Eye (tissue), 1 donor: ENCODE measurements at places on chromosomes 5 and 9.

DNA sequence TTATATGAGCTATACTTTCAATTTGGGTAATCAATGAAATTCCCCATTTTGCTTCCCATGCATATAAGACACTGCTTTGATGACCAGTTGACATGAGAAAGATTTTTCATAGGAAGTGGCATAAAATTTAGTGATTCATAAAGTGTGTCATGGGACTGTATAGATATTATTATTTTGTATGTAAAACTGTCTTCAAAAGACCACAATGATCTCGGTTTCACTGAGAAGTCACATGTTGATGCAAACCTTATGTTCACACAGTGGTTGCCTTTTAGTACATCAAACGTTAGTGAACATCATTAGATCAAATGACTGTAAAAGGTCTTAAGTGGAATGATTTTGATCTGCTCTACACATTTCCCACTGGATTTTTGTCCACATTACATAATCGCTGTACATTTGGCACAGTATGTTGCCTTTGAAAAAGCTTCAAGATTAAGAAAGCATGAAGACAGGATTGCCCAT, 349.2 kb upstream of the MEF2C start:
- peak; percentile 20 for DNase-seq

- DNase-seq: no peak
Observed at GRCh38 chr5:98721231-98721928, 52.1 kb upstream of the RGMB start.

DNA sequence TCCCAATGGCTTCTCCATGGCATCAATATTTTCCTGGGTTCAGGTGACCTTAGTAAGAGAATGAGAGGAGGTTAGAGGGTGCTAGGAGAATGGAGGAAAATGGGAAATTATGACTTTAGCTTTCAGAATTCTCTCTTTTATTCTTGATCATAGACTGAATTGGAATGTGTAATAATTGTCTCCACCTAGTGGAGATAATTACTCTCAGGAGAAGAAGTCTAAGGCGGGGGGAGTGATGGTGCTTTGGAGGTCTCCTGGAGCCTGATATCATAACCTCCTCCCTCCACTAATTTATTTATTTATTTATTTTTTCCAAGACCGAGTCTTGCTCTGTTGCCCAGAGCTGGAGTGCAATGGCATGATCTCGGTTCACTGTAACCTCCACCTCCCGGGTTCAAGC, 221.3 kb downstream of the GRIA1 start:
- DNase-seq: no peak

- peak; percentile 82 for DNase-seq
Observed at GRCh38 chr5:14144586-14145434, 1.7 kb downstream of the TRIO start.

DNA sequence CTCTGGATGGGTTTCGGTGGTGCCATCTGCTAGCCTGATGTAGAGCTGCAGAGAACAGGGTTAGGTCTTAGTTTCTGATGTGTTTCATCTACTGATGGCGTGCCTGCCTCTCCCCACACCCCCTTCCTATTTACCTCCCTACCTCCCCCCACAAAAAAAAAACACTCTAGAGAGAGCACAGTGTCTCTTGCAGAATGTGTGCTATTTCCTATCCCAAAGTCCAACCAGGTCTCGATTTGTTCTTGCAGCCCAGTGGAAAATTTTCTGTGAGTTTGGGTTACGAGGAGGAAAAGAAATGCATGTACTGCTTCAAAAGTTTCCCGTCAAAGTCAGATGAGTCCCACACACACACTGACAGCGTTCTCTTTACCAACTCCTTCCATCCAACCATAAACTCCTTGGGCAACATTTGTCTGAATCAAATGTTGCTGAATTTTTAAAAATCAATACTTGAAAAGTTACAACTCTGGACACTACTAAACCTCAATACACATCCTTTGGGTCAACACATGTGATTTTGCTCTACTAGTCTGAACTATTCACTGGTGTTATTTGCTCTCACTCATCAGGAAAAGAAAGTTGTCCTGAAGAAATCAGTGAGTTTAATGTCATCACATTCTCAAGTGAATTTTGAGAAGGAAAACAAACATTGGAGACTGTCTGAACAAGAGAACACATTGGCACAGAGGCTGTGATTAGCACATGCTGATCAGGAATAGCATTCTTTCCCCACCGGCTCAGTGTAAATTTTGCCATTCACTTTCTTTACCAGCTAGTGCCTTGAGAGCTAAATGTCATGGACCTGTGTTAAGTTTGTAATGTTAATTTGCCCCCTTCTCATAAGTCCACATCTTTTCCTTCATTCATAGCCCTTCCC, 84.1 kb downstream of the MAMDC2 start:
- no peak for DNase-seq

DNA sequence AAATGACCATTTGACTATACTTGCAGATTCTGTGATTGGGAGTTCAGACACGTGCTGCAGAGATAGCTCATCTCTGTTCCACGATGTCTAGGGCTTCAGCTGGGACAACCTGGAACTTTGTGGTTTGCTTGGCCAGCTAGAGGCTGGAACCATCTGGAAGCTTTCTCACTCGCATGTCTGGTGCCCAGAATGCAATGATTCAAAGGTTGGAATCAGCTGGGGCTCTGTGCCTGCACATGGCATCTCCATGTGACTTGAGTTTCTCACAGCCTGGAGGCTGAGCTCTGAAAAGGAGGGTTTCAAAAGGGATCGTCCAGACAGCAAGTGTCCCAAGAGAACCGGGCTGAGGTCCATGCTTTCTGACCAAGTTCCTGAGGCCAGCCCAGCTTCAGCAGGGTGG, 465.2 kb downstream of the GADD45G start:
- no peak for DNase-seq

- peak; percentile 74 for DNase-seq
Observed at GRCh38 chr5:88142636-88142885, 126.1 kb downstream of the TMEM161B start.

- peak; percentile 8 for DNase-seq
Observed at GRCh38 chr9:6052293-6052919, 37.0 kb upstream of the RANBP6 start.

- DNase-seq: no peak
Observed at GRCh38 chr9:74220327-74220726, 276.8 kb upstream of the RORB start.

- no peak for DNase-seq
Observed at GRCh38 chr5:154193701-154194121, 3.2 kb downstream of the GALNT10 start.
